Effector memory CD4-positive, alpha-beta T cell (primary cell): ENCODE measurements at places on chromosomes 16 and 17.

- no peak for DNase-seq
Observed at GRCh38 chr17:4488989-4489595, 9.6 kb upstream of the SPNS2 start.

- DNase-seq, result no peak
Observed at GRCh38 chr16:79690159-79690558, 89.6 kb upstream of the MAF start.

GRCh38 chr16:67968400-67969253 lies at the start of gene SLC12A4:
TSS of gene SLC12A4 (minus strand) at chr16:67968637. CDS start at chr16:67968553, 84 bp downstream.
- DNase-seq, result peak; percentile 79

DNA sequence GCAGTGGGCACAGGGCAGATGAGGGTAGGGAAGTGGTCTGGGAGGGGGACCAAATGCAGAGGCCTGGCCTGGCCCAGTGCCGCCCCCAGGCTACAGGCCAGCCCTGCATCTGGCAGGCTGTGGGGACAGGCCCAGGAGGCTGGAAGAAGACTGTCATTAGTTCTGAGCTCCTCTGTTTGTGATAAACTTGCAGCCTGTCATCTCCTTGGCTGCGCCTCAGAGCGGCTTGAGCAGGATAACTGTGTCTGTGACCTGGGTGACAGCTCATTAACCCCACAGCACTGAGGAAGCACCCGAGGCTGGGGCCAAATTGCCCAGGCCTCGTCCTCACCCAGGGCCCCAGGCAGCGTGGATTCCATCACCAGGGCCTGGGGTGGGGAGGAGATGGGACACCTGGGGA lies 23.9 kb downstream of the ABCC3 start:
- DNase-seq, result no peak

DNA sequence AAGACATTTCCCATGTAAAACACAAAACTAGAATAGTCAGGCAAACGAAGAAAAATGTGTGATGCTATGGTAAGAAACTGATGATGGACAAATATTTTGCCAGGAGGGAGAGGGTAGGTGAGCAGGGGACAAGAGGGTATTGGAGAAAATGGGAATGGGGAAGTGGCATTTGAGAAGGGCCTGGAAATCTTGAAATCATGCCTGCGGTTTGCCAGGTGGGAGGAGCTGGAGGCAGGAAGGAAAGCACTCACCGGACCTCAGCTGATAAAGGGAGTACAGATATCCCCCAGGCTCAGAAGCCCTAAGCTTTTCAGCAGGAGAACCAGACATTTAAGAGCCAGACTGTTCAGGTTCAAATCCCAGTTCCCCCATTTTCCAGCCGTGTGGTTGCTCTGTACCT lies 103.6 kb downstream of the GSG1L start:
- DNase-seq, result no peak

- DNase-seq, result no peak
Observed at GRCh38 chr16:50021544-50021943, 3.5 kb upstream of the CNEP1R1 start.

DNA sequence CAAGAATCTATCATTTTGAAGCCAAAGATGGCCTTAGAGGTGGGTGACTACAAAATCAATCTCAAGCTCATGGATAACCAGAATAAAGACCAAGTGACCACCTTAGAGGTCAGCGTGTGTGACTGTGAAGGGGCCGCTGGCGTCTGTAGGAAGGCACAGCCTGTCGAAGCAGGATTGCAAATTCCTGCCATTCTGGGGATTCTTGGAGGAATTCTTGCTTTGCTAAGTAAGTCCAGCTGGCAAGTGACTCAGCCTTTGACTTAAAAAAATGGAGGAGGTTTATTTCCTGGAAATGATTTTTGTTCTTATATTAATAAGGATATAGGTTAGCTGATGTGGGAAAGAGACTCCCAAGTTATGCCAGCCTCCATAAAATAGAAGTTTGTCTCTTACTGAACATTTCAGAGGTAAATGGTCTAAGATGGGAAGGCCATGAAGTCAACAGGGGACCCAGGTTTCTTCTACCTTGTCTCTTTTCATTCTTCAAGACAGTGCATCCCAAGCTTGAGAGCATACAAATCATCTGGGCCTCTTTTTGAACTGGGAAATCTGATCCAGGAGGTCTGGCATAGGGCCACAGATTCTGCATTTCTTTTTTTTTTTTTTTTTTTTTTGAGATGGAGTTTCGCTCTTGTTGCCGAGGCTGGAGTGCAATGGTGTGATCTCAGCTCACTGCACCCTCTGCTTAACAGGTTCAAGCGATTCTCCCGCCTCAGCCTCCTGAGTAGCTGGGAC lies 19.8 kb upstream of the TANGO6 start:
- DNase-seq, result no peak

DNA sequence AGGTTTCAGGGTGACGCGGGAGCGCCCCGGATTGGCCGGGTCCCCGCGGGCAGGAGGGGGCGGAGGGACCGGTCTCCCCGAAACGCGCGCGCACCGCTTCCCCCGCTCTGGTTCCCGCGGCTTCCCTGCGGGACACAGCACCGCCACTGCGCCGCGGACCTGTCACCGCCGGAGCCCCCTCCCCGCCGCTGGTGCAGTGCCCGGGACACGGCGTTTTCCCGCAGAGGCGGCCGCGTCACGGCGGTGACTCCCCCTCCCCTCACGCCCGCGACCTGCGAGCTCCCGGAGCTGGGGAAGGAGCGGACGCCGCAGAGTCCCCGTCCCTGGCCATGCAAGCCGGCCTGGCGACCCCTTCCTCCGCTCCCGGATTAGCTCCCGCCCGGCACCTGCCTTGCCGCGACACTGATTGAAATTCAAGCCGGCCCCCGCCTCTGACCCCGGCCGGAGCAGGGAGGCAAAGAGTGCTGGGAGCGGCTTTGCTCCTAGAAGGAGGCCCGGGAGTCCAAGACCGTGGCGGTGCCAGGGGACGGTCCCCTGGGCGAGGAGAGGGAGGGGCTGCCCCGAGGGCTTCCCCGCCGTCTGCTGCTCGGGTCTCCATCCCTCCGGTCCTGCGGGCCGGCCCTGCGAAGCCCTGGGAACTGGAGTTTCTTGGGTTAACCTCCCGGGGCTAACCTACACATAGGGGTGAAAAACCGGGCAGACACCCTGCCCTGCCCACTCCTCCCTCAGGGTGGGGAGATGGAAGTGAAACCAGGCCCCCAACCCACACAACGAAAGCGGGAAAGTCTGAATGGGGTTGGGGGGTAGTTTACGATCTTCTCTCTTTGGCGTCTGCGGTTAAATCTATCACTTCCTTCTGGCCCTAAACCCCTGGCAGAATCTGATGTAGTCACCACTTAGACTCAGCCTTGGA lies 1.0 kb downstream of the RHBDL3 start:
- no peak for DNase-seq

- no peak for DNase-seq
Observed at GRCh38 chr16:30903002-30903401, 6.6 kb downstream of the CTF1 start.

DNA sequence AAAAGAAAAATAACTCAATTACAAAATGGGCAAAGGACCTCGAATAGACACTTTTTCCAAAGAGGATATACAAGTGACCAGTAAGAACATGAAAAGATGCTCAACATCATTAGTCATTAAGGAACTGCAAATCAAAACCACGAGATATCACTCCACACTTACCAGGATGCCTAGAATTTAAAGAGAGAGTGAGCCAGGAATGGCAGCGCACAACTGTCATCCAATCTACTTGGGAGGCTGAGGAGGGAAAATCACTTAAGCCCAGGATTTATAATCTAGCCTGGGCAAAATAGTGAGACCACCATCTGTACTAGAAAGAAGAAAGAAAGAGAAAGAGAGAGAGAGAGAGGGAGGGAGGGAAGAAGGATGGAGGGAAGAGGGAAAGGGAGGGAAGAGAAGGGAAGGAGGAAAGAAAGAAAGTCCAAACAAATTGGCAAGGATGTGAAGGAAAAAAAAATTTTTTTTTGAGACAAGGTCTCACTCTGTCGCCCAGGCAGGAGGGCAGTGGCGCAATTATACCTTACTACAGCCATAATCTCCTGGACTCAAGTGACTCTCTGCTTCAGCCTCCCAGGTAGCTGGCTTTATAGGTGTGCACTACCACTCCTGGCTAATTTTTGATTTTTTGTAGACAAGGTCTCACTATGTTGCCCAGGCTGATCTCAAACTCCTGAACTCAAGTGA lies 22.6 kb downstream of the TBX2 start:
- no peak for DNase-seq

DNA sequence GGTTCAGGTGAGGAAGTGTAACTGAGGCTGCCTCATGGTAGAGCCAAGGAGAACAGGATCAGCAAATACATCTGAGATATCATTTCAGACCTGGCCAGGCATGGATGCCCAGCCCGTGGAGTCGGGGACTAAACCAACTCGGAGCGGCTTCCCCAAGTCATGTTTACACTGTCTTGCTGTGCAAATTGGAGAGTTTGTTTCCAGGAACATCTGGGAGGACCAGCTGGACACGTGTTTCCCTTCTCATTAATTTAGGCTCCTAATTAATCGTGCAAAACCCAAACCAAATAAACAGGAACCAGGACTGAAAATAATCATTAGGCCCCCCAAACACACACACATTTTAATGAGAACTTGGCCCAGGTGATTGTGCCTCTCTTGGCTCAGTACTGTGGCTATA lies 70.9 kb upstream of the SALL1 start:
- DNase-seq, result no peak

GRCh38 chr17:66215529-66215911 lies 13.7 kb downstream of the APOH start:
- DNase-seq, result no peak

DNA sequence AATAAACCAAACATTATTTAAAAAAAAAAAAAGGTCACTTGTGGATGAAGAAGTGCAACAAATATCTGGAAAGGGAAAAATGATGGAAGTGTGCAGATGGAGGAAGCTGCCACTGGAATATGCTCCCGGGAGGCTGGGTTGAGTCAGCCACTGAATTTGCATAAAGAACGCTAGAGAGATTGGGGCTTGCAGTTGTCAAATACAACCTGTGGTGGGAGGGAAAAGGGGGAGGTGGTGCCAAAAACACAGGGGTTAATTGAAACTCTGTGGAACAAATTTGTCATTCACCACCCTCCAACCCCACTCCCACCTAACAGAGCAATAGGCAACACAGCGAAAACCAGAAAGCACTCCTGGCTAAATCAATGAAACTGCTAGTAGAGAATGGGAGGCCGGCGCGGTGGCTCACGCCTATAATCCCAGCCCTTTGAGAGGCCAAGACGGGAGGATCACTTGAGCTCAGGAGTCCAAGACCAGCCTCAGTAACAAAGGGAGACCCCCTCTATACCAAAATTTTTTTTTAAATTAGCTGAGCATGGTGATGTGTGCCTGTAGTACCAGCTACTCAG lies 37.6 kb upstream of the RPL38 start:
- no peak for DNase-seq

GRCh38 chr16:81316176-81316496 lies 1.4 kb downstream of the GAN start:
- no peak for DNase-seq

GRCh38 chr17:1055751-1056645 lies 59.1 kb downstream of the TIMM22 start:
- peak; percentile 9 for DNase-seq

DNA sequence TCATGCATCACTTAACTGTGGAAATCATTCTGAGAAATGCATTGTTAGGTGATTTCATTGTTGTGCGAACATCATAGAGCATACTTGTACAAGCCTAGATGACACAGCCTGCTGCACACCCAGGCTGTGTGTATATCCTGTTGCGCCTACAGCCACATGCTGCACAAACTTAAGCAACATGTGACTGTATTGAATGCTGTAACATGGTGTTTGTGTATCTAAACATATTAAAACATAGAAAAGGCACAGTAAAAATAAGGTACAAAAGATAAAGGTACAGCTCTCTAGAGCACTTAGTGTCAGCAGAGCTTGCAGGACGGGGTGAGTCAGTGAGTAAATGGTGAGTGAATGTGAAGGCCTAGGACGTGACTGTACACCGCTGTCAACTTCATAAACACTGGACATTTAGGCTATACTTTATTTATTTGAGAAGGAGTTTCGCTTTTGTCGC lies 11.9 kb downstream of the FOXK2 start:
- DNase-seq, result no peak

- DNase-seq, result no peak
Observed at GRCh38 chr17:40093580-40094201, 6.7 kb downstream of the NR1D1 start.

DNA sequence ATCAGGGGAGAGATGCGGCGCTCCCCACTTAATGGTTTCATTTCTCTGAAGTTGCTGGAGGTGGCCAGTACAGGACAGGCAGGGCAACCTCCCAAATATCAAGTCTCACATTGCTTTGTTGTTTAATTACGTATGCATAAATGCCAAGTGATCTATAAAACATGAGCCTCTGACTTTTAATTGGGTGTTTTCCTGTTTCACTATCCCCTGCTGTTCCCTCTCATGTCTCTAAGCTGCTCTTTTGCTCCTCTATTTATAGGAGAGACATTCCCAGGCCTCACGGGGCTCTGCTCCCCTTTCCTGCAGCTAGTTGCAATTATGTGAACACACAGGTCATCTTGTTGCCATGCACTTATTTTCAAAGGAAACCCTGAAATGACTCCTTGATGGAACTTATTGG lies 1173.5 kb upstream of the GOT2 start:
- DNase-seq, result no peak

DNA sequence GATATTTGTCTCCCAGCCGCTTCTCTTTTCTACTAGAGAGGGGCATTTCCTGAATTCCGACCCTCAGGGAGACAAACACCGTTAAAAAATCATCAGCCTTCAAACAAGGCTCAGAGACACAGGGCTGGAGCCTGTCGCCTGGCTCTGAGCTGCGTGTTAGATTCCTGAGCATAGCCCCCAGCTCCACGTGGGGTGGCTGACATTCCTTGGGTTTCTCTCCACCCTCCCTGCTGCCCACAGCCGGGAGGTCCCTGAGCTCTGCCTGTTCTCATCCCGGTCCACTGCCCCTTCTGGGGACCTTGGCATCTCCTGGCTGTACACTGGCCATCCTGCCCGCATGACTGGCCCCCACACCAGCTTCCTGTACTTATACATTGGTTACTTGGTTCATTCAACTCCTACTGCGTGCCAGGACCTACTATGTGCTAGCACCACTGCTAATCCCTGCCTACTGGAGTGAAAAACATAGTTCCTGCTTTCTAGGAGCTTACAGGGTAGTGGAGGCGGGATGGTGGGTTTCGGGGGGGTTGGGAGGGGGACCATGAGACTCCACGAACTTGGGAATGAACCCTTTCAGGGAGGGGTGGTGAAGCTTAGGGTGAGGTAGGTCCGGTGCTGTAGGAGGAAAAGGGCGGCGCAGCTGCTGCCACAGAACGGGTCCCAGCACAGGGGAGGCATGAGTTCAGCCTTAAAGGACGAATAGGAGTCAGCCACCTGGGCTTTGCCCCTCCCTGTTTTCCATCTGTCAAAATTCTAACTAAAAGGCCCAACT lies 52.1 kb upstream of the TMEM132E start:
- no peak for DNase-seq

DNA sequence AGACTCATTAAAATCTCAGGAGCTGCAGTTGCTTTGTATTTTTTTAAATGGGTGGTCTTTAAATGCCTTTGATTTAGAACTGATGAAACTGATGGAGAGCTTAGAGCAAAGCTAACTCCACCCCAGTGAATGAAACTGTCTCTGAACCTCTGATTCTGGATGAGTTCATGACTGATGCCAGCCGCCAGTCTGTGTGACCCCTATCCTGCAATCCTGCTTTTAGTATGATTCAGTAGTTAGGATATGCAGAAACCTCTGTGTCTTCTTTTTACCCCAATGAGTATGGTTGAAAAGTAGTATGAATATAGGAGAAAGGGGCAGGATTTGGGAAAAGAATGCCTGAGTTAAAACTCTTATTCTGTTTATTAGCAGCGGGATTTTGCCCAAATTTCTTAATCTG lies 12.3 kb upstream of the SALL1 start:
- DNase-seq, result no peak

GRCh38 chr17:49132317-49132698 lies 261 bp upstream of the B4GALNT2 start:
- no peak for DNase-seq
